Hindlimb muscle (tissue), 1 donor: ENCODE measurements at places on chromosomes 13 and 19.

DNA sequence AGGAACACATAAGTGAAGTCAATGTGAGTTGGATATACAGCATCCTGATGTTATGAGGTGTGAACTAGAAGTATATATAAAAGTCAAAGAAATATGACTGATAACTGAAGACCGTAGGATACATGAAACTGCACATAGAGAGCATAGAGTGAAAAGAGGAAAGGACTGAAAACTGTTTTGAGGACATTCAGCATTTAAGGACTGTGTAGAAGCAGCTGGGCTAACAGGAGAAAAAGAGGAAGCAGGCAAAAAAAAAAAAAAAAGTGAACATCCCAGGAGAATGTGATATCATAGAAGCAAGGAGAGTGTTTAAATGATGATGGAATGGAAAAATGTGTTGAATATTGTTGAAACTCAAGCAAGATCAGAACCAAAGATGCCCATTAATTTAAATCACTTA lies 363.5 kb downstream of the PCDH20 start:
- DNase-seq = no peak

GRCh38 chr19:47820410-47820809 lies 1.3 kb upstream of the CRX start:
- no peak for DNase-seq

GRCh38 chr13:76717092-76717491 lies 169.1 kb downstream of the KCTD12 start:
- no peak for DNase-seq

- no peak for DNase-seq
Measured at GRCh38 chr13:47822036-47822435, 179.0 kb downstream of the SUCLA2 start.

DNA sequence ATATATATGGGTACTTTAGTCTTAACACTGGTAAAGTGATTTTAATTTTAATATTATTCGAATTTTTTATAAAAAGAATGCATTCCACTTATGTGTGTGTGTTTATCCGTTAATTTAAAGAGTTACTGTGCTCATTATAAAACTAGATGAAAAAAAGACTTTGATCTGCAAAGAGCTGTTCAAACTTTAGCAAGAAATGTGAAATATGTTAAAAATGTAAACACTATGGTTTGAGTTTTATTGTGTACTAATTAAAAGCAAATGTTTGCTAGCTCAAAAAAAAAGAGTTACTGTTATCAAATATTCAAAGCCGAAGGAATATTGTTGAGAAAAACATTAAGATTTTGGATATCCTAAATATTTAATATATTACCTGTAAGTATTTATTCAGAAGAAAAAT lies 34.5 kb downstream of the UFM1 start:
- no peak for DNase-seq

GRCh38 chr13:83980331-83980730 lies 98.1 kb upstream of the SLITRK1 start:
- DNase-seq = no peak

- no peak for DNase-seq
Measured at GRCh38 chr13:87827479-87827878, 156.3 kb downstream of the SLITRK5 start.

DNA sequence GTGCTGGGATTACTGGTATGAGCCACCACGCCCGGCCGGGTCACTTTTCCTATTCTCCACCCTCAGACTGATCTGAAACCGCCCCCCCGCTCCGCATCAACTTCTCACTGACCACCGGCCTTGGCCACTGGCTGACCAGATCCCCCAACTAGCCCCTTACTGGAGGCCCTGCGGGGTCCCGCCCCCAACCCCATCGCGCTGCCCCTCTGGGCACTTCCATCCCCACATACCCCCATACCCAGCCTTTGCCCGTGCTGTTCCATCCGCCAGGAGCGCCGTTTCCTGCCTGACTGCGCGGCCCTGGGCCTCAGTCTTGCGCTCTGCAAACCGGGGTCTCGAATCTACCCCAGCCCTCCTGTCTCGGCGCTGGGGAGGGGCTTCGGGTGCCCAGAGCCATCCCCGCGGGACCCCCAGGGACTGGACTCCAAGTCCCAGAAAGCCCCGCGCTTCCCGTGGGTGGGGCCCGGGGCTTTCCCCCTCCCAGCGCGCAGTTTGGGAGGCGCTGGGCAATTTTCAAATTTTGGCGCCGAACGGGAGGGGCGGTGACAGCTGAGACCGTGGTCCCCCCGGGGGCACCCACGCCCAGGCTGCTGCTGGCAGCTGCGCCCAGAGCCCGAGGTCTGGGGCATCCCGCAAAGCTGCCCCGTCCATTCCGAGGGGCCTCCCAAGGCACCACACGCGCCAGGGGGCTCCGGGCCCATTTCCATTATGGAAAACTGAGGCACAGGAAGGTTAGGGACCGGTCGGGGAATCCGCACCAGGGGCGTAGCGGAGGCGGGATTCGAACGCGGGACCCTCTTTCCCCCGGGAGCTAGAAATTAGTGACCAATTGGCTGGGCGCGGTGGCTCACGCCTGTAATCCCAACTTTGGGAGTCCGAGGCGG lies 5.2 kb upstream of the LMNB2 start:
- peak; percentile 76 for DNase-seq

DNA sequence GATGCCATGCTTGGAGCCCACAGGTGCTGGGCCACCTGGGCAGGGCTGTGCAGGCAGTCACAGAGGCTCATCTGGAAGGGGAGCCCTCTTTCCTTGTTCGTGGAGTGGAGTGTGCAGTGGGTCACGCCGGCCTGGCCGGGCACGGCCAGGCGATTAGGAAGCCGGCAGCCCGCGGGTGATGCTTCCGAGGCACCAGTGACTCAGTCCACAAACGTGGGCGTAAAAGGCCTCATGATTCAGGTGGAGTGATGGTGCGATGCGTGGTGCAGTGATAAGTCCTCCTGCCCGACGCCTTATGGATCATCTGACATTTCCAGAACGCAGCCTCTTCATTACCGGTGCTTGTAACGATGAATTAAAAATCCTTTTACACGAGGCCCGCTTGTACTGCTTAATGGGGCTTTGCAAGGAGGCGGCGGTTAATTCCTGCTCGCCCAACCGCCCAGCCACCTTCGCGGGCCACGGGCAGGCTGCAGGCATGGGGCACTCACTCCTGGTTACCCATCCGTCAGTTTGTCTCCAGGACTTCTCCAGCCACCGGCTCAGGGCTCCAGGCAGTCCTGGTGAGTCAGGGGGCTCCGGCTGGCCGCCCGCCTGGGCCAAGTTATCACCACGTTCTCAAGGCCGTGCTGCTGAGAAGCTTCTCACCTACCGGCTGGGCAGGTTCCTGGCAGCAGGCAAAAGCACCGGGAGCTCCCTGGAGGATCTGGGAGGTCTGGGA lies 172.4 kb downstream of the KDM4B start:
- DNase-seq = no peak

- no peak for DNase-seq
Measured at GRCh38 chr19:3025549-3025886, 3.6 kb downstream of the TLE2 start.

DNA sequence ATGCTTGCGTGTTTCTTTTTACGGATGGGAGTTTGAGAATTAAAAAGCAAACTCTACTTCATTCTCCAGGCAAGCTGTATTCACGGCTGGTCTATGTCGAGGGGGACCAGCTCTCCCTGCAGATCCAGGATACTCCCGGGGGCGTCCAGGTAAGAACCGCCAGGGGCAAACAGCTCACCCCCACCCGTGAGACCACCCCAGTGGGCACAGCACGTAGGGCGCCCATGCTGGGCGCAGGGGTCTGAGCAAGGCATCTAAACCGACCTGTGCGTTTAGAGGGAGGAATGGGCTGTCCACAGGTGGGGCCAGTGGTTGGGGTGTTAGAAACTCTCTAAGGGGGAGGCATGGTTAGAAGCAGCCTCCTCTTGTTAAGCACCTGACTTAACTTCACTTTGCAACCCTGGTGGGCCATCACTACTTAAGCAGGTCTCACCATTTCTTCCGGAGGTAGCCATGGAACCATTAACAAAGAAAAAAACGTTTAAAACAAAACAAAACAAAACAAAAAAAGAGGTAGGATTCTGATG lies 1.0 kb downstream of the RASL11A start:
- no peak for DNase-seq
